ENCODE measurements at places on chromosomes 11 and 22.
A peak's percentile ranks its signal among the peaks of the same experiment; 100 is the strongest.

GRCh38 chr22:42432020-42432596 lies at the start of gene NFAM1:
Gene NFAM1, minus strand, starts transcription at chr22:42432403. Its CDS starts 46 bp downstream, at chr22:42432357.
- peak; percentile 18 for DNase-seq

- no peak for DNase-seq
Measured at GRCh38 chr22:23820748-23821211, 18.0 kb downstream of the DERL3 start.

GRCh38 chr22:37285937-37286336 lies 3.6 kb downstream of the CYTH4 start:
- no peak for DNase-seq

DNA sequence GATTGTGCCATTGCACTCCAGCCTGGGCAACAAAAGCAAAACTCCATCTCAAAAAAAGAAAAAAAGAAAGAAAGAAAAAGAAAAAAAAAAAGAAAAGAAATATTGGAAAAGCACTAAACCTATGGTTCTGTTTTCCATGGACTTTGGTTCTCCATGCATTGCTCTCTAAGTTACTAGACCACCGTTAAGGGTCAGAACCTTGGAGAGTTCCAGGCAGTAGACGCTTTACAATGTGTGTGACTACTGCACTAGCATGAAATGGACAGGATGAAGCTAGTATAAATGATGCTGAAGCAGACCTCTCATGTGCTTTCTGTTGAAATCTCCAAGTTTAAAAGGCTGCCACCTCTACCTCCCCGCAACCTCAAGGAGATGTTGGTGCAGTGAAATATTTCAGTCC lies 63.5 kb downstream of the SIK2 start:
- no peak for DNase-seq

- no peak for DNase-seq
Measured at GRCh38 chr11:48105096-48105990, 111.3 kb upstream of the OR4B1 start.

All from CD4-positive, alpha-beta T cell treated with Interleukin-21 for 1 hour (primary cell).